Anterior cingulate cortex (tissue), 58 donors: ENCODE measurements at places on chromosomes 13 and 19.

GRCh38 chr19:3556978-3557460 is 367 bp downstream of the MFSD12 start:
- no peak for DNase-seq

DNA sequence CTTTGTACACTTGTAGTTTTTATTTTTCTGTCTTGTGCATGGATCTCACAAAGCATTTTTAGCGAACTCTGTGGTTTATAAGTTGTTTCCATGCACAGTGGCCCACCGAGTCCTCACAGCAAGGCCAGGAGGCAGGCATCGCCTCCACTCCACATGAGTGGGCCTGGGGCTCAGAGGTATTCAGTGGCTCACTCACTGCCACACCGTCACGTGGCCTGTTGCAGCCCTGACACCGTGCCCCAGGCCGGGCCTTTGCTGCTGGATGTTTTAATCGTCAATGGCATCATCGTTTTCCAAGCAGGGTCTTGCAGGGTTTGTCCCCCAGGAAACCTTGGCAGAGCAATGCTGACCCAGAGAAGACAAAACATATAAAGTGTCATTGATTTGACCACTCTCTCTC is 59.8 kb downstream of the SPACA7 start:
- DNase-seq: no peak

DNA sequence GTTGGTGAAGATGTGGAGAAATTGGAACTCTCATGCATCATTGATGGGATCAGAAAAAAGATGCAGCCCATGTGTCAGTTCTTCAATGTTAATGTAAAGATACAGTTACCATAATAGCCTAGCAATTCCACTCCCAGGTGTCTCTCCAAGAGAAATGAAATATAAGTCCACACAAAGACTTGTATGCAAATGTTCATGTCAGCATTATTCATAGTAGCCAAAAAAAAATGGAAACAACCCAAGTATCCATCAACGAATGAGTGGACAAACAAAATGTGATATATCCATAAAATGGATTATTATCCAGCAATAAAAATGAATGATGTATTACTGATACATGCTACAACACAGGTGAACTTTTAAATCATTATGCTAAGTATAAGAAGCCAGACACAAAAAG is 38.7 kb downstream of the CCDC70 start:
- no peak for DNase-seq

GRCh38 chr13:54513254-54513653 is 1484.6 kb downstream of the OLFM4 start:
- no peak for DNase-seq

GRCh38 chr19:38506723-38507550 is 73.4 kb downstream of the RYR1 start:
- no peak for DNase-seq

GRCh38 chr19:18915639-18916038 is 3.5 kb downstream of the COPE start:
- DNase-seq: peak; percentile 47

DNA sequence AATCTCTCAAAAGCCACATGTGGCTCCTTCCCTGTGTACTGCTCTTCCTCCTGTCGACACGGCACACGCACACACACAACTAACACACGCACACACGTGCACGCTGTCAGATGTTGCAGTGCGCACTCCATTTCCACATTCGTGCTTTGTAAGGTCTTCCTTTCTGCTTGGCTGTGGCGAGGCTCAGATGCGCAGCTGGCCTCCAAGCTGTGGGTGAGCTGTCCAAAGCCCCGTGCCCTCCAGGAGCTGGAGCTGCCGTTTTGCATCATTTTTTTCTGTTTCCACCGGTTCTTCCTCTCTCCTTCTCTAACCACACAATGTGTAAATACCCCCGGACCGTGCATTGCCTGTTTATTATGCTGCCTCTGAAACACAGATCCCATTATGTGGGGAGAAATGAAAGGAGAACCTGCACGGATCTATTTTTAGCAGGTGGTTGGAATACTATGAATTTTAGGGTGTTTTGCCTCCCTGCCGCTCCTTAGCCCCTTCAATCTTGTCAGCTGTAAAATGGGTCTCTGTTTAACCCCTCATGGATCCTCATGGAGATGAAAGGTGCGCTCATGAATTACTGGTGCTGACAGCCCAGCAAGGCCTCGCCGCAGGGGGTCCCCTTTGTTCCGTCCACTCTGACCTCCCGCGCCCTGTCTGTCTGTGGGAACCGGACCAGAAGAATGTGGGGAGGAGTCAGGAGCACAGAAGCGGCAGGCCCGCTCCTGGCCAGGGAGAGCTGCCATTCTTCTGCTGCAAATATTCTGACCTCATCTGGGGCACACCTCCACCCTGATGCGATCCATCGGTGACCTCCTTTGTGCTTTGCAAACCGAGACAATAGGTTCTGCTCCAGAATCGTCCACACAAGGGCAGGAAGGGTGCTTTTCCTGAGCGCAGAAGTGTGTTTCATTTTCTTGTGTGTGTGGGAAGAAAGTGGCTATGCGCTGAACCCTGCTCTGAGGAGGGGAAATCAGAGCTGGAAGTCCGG is 137.7 kb downstream of the SOX1 start:
- DNase-seq: no peak

DNA sequence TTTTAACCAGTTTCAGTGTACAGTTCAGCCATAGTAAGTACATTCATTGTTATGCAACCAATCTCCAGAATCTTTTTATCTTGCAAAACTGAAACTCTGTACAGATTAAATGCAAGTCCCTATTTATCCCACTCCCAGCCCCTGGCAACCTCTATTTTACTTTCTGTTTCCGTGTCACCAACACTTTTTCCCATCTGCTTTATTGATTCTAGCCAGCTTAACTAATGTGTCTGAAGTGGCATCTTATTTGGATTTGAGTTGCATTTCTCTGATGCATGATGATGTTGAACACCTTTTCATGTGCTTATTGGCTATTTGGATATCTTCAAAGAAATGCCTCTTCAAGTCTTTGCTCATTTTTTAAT is 18.9 kb downstream of the SPATA13 start:
- DNase-seq: no peak

DNA sequence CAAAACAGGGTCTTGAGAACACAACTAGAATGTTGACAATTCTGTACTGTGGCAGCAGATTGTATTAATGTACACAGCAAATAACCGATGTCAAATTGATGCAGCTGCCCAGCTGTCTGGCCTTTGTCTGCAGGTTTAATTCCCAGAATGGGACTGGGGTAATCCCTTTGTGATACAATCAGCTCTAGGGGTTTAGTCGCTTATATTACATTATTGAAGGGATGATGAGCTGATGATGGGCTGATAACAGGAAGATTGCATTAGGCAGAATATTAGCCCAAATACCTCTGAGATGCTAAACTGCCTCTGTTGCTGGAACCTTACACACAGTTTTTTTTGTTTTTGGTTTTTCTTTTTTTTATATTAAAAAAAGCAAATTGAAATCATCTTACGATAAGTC is 265.0 kb downstream of the RBM26 start:
- no peak for DNase-seq

DNA sequence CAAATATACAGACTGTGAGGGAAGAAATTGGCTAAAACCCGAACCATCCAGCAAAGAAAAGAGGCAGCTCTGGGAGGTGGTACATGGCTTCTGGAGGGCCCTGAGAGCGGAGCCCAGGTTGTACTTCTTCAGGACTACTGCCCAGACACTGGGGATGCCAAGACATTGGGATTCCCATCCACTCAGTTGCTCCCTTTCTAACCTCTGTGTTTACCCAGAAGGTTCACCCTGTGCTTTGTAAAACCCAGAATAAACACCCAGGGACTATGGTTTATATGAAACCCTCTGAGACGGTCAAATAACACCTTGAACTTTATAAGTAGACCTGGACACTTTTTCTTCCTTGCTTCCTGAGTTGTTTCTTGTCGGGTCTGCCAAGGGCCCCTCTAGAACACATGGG is 9.7 kb downstream of the MEIOSIN start:
- no peak for DNase-seq

DNA sequence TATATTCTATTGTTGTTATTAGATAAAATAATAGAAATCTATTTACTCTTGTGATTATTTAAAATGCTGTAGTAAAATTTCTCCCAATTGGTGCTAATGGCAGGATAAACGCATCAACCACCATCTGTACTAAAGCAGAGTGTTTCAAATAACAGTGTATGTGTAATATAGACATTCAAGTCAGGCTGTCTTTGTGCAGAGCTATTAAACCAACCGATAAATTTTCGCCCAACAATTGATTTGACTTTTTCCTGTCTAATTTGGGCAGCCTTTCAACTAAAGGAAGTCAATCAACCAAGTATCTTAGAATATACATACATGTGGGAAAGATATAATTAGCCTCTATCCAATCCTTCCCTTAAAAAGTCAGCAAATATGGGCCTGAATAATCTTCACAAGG is 5.8 kb downstream of the AMER2 start:
- DNase-seq: no peak

DNA sequence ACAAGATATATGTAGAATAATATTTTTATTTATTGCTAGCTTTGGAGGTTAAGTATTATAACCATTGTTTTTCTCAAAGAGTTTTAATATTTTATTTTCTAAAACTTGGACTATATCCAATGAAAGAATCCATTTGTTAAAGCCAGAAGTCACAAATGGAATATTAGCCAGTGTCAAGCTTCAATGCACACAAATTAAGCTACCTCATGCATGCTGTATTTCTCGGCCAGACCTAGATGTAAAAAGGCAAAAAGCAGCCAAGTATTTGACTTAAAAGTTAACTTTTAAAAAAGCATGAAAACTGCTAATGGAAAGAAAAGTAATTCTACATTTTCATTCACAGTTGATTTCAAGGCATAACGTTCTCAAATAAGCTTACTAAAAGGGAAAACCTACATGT is 160.0 kb upstream of the ATXN8OS start:
- no peak for DNase-seq

DNA sequence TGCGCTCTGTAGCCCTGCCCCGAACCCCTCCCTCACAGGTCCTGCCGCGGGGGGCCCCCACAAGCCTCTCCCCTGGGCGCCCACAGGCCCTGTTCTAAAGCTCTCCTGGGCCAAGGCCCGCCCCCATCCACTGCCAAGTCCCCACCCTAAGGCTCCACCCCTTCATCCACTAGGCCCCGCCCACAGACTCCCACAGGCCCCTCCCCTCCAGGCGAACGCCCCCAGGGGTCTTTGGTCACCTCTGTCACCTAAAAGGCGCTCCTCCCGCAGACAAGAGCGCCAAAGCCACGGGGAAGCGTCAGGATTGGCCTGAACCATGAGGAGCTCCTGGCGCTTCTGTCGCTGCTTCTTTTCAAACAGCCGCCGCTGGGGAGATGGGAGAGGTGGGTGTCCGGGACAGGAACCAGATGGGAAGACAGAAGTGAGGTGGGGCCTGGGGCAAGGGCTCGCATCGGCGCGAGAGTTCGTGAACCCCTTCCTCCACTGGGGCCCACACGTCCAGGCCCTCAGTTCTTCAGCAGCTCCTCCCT is 2.3 kb downstream of the TULP2 start:
- DNase-seq: no peak

DNA sequence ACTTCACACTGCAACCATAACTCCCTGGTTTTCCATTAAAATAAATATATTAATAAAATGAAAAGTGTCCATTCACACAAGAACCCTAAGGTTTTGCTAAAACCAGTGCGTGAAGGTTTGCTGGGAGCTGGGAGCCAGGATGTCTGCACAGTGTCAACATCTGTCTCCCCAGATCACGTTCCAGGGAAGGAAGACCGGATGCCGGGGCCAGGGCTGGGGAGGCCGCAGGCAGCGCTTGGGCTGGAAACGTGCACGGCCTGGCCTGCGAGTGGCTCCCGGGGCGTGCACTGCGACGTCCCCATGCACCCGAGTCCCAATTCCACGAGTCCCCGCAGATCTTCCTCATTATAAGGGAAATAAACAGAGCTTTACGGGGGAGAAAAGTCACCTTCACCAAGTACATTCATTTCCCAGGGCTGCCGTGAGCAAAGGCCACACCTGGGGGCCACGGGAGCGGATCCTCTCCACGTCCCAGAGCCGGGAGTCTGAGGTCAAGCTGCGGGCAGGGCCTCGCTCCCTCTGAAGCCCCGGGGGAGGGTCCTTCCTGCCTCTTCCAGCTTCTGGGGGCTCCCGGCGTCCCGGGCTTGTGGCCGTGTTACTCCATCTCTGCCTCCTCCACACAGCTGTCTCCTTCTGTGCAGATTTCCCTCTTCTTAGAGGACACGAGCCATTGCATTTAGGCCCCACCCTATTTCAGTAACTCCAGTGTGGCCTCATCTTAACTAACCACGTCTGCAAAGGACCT is 12.8 kb downstream of the SHC2 start:
- DNase-seq: no peak
